ENCODE measurements at places on chromosomes 5 and 9.

- DNase-seq: no peak
Measured at GRCh38 chr9:8864545-8864896, 1064.9 kb upstream of the DMAC1 start.

DNA sequence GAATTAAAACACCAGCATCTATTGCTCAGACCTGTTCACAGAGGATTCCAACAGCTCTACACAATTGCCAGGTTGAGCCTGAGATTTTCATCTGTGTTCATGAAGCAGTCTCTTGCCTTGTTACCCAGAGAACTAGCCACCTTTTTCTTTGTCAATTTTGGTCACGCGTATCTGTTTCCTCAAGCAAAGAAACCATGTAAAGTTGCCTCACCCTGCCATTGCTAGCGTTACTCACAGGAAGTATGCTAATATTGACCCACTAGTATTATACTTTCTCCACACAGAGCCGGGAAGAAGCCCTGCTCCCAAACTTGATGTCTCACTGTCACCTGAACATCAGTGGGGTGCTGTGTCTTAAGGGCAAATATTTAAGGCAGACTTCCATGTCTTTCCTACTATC lies 168.5 kb downstream of the PLPPR1 start:
- no peak for DNase-seq

DNA sequence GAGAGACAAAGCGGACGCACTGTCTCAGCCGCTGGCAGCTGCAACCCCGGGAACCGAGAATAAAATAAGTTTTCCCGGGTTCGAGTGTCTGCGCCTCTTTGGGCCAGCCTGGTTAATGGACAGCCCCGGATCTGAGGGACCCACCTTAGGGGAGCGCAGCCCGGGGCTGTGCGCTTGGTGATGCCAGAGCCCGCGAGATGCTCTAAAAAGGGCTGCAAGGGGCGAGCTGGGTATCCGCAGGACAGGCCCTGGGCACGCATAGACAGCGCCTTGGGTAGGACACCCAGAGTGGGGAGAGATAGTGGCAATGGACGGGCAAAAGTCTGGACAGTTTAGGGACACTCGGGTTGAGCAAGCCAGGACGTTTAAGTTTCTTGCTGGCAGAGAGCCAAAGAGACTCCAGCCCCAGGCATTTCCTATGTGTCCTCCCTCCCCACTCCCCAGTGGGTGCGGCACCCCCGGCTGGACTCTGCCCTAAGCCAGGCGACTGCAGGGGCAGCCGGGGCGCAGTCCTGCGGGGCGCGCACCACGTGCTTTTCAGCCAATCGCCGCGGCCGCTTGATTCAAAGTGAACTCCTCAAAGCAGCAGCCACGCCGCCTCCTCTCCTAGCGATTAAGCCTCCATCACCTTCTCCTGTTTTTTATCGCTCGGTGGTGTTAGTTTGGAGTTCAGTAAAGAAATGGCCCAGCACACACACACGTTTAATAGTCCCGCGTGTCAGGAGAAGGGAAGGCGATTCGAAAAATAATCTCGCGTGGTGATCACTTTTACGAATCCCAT lies 616 bp upstream of the ENC1 start:
- DNase-seq: peak; percentile 88

- no peak for DNase-seq
Measured at GRCh38 chr5:109959652-109960051, 269.9 kb downstream of the MAN2A1 start.

DNA sequence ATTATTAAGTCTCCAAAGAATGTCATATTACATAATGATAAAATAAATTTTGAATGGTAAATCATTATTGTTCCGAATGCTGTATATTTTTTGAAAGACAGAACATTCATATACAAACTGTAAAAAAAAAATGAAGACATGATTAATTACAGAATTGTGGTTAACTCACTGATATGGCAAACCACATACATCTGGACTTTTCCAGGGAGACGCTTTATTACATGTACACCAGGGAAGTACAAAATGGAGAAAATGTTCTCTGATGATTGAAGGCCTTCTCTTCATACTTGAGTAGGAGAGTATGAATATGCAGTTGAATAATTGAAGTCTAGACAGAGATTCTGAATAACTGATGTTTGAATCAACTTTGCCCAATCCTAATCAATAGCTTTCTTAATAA lies 1886.9 kb downstream of the EFNA5 start:
- no peak for DNase-seq

DNA sequence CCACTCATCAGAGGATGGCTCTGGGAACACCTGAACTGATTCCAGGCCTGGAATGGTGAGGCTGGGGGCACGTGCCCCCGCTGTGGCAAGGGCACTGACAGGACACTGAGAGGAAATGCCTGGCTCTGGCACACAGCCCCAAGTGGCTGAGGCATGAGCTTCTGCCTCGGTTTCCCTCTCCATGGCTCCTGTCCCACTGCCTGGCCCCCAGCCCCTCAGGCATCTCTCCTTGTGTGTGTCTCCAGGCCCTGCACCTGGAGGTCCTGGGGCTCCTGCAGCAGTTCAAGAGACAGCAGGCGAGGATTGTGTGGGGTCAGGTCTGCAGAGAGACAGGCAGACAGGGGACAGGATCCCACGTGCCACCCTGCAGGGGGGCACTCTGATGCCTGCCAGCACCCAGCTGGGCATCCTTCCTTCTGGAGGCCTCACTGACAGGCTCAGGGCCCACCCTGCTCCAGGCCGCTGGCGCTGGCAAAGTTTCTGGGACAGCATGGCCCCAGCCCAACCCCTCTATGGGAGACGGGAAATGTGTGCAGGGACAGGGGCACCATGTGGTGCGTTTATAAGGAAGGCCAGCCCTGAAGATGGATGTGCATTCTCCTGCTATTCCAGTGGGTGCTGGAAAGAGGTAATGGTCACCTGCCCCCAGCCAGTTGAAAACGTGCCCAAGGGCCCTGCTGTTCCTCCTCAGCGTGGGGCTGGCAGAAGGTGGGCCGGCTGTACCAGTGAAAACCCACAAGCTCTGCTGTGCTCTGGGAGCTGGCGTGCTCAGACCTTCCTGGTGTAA lies 66.0 kb downstream of the RASGEF1C start:
- peak; percentile 48 for DNase-seq

GRCh38 chr9:134828892-134829291 lies 51.7 kb upstream of the FCN2 start:
- no peak for DNase-seq

DNA sequence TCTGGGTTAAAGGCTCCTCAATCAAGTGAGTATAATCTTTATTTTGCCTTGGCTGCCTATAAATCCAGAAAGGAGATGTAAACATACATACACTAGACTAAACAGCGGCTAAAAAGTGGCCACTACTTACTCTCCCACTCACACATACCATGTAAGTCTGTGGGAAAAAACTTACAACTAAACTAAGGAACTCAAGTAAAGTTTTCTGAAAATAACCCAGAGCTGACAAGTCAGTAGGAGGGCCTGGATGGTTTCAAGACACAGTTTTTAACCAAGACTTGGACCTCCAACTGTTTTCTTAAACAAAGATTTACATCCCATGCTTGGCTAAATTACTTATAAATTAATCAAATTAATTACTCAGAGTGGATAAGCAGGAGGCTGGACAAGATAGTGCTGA lies 64.5 kb downstream of the CEP120 start:
- no peak for DNase-seq

DNA sequence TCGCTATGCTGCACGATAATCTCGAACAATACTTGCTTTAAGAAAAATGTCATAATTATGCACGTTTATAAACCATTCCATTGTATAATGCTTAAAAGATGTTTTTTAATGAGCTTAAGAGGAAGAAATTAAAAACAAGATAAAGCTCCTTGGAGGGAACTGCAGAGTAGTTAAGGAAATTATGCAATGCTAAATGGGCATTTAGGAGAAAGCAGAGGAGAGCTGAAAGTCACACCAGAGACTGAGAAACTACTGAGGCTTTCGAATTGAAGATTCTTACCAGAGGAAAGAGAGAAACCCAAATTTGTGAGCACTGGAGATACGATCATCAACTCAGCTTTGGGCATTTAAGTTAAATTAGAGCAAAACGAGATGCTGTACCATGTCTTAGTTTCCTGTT lies 119.4 kb downstream of the CDH10 start:
- no peak for DNase-seq

DNA sequence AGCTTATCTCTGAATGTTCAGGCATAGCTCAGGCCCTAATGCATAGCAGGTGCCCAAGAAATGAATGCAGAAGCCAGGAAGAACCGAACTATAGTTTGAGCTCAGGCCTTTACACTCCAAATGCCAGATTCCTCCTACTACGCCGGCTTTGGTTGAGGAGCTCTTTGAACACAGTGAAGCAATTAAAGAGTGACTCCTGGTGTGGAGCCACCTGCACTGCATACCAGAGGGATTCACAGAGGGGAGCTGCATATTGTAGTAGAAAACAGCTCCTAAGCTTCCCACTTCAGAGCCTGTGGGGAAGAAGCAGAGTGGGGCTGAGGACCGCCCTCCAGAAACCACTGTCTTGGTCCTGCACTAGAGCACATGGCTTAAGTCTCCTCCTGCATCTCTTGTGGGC lies 14.5 kb upstream of the KCNMB1 start:
- DNase-seq: peak; percentile 37

DNA sequence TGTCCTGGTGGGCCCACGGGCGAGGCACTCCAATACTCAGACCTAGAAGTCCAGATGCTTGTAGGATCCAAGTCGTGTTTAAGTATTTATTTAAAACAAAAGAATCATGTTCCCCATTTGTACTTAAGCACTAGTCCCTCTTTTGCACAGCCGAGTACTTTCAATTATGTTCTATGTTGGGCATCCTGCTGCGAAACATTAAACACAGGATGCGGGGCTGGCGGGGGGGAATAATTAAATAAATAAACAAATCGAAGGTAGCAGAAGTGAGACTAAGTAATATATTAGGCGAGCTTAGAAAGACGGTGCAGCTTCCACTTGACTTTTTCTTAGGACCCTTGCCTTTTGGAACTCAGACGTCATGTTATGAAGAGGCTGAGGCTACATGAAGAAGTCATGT lies 1129.2 kb upstream of the ACO1 start:
- DNase-seq: no peak

DNA sequence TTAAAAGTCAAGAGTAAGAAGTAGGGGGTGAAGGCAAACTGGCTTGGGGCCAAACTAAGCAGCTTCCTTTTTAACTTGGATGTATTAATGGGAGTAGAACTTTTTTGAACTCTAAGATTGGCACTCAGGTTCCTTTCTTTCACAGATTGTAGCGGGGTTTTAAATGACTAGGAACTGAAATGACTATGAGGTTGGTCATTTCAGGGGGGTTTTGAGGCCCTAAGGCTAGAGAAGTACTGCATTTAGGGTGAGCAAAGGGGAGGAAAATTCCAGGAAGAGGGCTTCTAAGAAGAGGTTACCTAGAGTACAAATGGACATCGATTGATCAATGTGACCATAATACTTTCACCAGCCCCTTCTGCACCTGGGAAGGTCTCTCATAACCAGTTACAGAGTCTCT lies 381.8 kb downstream of the MLLT3 start:
- DNase-seq: no peak

DNA sequence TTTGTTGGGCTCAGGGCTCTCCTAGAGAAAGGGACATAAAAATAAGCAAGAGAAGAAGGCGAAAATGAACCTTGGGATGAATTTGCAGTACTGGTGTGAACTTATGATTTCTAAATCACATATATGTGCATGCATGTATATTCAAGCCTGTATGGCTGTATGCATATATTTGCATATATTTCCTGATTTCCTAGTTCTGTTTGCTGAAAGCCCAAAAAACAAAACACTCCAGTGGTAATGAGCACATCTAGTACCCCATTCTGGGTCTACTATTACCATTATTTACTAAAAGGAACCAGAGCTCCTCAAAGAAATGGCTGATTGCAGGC lies 7.3 kb downstream of the ZFP62 start:
- DNase-seq: no peak

DNA sequence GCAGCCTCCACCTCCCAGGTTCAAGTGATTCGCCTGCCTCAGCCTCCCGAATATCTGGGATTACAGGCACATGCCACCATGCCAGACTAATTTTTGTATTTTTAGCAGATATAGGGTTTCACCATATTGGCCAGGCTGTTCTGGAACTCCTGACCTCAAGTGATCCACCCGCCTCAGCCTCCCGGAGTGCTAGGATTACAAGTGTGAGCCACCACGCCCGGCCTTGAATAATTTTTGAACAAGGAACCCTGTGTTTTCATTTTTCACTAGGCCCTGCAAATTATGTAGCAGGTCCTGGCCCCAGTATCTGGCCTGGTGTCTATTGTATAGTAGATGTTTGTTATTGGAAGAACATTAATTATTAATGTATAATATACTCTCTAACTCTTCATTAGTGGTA lies 140.7 kb downstream of the PIK3R1 start:
- DNase-seq: no peak

DNA sequence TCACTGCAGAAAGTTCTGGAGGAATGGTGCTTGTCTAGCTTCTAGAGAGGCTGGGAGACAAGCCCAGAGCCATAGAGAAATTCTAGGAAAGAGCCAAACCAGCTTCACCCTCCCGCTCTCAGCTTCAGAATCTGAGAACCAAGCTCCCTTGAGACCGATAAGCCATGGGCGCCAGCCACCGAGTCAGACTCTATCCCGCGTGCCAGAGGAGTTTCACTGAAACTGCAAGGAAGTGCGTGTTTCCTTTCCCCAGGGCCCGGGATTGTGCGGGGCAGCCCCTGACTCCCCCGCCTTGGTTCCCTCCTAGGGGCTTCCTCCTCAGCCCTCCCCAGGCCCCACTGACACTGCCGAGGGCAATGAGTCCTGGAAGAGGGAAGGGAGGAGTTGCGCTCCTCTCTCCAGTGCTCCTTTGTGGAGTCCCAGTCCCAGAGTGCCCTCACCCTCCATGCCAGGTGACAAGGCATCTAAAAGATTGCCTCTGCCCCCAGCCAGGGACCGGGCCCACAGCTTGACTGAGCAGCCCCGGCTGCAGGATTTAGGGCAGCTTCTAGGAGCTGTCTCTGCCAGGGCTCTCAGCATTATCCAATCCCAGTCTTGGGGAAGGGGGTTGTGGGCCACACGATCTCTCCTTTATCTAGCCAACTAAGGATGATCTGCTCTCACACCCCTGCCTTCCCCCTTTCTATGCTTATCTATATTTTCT lies 18.4 kb upstream of the TCF7 start:
- no peak for DNase-seq

- DNase-seq: no peak
Measured at GRCh38 chr9:20997503-20998076, 33.9 kb downstream of the HACD4 start.

DNA sequence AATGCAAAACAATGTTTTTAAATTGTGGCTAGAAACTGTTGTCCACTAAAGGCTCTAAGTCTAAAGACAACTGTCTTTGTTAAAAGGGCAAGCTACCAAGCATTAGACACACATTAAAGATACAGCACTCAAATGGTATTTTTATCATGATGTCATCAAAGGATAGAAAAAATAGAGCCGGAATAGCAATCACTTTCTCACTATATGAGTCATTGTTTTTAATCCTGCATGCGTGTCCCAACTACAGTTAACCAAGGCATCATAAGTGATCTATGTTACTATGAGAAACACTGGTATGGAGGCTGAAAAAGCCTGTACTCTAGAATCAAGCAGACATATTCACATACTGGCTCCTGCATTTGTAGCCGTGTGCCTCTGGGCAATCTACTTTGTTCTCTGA lies 1.9 kb upstream of the PJA2 start:
- no peak for DNase-seq

DNA sequence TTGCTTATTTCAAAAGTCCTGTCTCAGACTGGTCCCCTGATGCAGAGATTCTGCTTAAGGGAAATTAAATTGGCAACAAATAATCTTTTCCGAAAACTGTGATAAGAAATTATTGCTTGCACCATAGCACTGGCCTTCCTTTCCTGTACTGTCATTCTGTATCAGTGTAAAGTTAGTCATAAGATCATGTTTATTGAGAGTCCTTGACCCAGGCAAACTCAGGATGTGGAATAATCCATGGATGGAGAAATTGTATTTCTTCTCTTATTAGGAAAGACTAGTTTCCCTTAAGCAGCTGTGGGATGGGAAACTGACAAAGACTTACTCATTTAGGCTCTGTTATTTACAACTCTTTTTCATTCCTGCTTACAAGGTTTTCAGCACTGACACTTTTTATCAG lies 83.0 kb upstream of the RANBP6 start:
- no peak for DNase-seq
